Retina (tissue), 1 donor: ENCODE measurements at places on chromosomes 6 and 20.

GRCh38 chr20:24663496-24663895, 194.1 kb downstream of the SYNDIG1 start:
- DNase-seq = no peak

DNA sequence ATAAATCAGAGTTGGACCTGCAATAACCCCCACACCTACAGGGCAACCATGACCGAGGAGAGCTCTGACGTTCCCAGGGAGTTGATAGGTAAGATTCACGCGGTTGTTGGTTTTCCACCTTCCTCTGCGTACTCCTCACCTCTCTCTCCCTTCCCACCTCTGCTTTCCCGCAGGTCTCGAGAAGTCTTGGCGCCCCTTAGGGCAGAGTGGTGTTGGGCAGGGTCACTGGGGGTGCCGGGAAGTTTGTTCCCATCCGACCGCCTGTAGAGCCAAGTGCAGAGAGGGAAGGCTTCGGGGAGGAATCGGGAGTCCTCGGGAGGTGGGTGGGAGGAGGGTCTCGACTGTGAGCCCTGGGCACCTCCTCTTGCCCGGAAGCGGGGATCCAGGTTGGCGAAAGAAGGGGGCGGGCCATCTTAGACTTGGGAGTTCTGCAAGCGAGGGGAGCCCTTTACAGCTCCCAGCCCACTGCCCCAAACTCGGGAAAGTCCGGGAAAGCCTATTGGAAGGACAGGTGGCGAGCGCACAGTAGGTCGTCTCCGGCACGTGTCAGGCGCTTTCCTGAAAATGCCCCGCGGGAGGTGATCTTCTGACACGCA, 672 bp downstream of the CARMIL1 start:
- DNase-seq = no peak

DNA sequence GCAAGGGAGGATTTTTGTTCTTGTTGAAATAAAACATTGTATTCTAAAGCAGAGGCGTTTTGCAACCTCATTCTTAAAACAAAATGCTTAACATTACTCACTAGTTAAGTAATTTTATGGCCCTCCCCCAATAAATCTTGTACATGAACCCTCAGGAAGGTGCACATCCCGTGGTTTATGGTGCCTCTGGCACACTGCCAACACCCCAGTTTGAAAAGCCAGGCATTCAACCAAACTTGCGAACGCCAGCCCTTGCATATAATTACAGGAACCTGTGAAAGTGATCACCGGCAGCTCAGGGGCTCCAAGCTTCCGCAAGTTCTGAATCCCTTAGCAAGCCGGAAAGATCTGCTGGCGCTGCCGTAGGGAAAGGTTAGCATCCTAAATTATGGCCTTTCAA, 1109.0 kb upstream of the FLRT3 start:
- no peak for DNase-seq

DNA sequence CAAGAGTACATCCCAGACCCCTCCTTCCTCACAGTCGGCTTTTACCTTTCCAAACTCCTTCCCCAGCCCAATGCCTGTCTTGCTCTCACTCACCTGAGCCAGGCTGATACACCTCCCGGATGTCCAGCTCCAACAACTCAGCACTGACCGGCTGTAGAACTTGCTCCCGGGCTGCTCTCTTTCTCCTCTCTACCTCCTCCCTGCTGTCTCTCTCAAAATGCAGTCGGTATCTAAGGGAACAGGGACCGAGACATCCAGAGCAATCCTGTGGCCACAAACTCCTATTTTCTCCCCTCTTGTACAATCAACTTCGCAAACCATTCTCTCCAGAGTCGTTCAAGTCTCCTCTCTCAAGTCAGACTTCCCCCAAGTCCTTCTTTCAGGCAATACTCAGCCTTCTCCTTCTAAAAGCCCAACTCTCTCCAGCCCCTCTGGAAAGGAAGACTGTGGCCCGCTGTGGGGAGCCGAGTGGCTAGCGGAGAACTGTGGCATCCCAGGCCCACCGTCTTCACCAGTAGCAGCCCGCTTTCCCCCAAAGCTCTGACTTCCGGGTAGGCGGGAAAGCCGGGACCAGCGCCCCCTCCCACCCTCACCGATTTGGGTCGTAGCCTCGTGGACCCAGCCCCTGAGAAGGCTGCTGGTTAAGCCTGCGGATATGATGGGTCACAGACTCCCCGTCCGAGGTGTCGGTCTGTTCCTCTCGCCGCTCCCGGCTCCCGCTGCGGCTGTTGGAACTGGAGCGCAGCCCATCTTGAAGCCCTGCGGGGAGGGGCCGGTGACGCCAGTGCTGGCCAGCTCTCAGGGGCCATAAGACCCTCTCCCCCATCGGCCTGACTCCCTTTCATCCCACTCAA, 1.1 kb downstream of the GNL1 start:
- peak; percentile 81 for DNase-seq

DNA sequence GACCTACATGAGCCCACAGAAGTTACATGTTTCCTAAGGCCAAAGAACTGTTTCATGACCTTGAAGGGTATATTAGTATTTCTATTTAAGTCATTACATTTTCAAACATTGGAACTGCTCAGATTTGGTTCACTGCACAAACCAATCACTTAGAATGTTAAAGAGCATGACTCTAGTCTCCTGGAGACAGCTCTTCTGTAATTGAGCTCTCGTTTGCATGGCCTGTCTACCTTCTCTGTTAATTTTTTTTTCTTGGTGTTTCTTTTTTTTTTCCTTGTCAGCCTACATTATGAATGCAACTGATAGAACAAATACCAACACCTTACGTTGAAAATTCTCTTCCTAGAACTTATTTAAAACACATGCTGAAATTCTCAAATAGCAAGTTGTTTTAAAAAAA, 860.2 kb upstream of the MAP3K7 start:
- DNase-seq = no peak

DNA sequence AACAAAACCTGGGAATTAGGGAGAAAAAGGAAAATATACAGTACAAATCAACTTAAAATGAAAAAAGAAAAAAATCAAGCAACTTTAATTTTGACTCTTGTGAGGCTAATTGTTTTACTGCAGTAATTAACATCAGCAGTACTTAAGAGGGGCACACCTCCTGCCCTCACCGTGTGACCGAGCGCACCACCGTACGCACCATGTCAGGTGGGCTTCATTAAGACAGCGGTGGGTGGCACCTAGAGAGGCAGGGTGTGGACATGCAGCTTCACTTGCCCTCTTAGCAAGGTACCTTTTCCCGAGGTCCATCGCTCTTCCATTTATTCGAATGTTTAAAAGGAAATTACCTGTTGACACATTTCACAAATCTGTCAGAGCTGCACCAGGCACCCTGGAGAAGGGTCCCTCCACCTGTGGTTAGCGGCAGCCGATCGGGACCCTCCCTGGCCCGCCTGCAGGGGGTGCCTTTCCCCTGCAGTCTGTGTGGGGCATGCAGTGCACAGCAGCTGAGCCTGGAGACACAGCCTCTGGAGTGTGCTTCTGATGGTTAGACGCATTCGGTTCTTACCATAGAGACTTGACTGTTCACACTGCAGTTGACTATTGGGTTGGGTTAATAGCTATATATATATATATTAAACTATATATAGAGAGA, 184.1 kb downstream of the TMEM242 start:
- DNase-seq = no peak
